ENCODE measurements at places on chromosomes 4 and X.

- no peak for DNase-seq
Measured at GRCh38 chr4:44100456-44100855, 348.2 kb downstream of the KCTD8 start.

DNA sequence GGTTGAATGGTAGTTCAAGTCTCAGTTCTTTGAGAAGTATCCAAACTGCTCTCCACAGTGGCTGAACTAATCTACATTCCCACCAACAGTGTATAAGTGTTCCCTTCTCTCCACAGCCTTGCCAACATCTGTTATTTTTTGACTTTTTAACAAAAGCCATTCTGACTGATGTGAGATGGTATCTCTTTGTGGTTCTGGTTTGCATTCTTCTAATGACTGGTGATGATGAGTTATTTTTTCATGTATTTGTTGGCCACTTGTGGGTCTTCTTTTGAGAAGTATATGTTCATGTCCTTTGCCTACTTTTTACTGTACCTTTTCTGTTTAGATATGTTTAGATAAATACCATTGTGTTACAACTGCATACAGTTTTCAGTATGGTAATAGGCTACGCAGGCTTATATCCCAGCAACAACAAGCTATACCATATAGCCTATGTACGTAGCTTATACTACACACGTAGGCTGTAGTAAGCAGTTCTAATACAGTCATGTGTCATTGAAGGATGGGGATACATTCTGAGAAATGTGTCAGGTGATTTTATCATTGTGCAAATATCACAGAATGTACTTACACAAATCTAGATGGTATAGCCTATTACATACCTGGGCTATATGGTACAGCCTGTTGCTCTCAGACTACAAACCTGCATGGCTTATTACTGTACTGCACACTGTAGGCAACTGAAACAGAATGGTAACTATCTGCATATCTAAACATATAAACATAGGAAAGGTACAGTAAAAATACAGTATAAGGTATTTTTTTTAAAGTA lies 28.1 kb downstream of the KLHL8 start:
- no peak for DNase-seq

- no peak for DNase-seq
Measured at GRCh38 chr4:177726111-177726510, 283.9 kb upstream of the AGA start.

DNA sequence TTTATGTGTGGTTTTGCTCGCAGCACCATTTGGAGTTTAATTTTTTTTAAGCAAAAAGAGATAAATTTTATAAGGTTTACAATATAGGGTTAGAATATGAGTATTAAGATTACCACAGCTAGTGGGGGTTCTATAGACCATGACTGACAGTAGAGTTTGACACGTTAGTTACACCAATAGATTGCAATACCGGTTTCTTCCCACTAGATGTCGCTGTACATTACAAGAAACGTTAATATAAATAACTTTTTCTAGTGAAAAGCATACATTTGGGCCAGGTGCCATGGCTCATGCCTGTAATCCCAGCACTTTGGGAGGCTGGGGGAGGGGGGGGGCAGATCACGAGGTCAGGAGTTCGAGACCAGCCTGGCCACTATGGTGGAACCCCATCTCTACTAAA lies 433.6 kb downstream of the MAGEB5 start:
- DNase-seq = no peak

- DNase-seq = no peak
Measured at GRCh38 chrX:40467454-40467853, 113.3 kb upstream of the ATP6AP2 start.

DNA sequence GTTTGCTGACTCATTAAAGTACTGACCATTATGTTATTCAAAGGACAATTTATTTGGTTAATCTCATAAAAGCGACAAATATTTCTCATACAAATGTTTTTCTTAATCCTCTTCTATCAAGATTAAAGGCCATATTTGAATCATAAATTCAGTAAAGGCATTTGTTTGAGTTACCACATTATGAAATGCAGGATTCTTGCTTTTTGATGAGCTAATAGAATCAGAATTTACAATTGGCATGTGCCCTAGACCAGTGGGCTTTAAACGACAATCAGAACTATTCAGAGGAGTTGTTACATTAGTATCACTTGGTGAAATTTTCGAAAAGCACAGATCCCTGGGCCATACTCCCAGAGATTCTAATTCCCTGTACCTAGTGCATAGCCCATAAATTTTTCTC lies 55.3 kb downstream of the KLHL4 start:
- DNase-seq = no peak

GRCh38 chr4:185139736-185140135 lies 3.3 kb upstream of the SLC25A4 start:
- no peak for DNase-seq

DNA sequence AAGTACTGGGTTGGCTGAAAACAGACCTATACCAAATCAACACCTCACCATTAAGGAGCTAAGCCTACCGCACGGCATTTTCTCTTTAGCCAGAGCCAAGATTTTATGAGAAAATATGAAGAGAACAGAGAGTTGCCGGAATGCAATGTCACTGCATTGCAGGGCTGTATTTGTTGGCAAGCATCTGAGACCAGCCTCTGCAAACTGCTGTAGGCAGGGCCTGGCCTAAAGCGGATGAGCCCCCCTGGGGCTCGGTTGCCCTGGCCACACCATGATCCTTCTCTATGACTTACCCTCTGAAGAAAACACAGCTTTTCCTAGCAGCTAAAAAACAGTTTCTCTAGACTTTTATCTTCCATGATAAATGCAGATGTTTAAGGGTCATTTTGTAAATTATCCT lies 120.5 kb upstream of the SORBS2 start:
- DNase-seq = no peak

GRCh38 chr4:54393243-54393642 lies 164.2 kb downstream of the PDGFRA start:
- no peak for DNase-seq

DNA sequence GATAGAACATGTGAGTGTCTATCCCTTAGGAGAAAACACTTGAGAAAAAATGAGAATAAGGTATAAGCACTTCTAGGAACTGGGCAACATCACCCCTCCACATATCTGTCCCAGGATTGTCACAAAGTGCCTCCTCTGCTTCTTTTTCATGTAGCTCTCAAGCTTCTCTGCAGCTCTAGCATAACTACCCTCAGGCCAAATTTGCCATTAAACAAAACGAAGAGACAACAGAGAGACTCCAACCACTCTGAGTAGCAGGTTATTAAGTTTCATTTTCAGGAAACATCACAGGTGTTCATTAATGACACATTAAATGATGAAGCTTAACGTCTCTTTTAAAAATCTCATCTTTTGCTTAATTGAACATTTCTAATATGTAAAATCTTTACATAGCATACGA lies 580.0 kb downstream of the GALNTL6 start:
- DNase-seq = no peak

GRCh38 chr4:2259036-2259540 lies 2.8 kb downstream of the MXD4 start:
- no peak for DNase-seq

GRCh38 chr4:18366892-18367291 lies 345.3 kb upstream of the LCORL start:
- DNase-seq = no peak

DNA sequence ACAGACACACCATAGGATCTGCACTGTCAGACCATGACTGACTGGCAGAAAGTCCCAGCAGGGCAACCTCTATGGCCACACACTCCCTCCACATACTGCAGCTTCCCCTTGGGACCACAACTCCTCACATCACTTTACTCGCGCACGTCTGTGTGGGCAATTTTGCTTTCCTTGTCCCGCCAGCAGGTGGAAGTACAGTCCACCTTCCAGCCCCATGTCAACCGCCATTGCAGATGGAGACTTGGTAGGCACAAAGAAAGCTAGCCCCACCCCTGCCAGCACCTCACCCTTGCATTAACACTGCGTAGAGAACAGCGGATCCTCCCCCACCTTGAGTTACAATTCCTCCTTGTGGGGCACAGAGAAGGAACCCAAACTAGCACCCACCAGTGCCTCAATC lies 74.4 kb upstream of the NAP1L2 start:
- DNase-seq = no peak

DNA sequence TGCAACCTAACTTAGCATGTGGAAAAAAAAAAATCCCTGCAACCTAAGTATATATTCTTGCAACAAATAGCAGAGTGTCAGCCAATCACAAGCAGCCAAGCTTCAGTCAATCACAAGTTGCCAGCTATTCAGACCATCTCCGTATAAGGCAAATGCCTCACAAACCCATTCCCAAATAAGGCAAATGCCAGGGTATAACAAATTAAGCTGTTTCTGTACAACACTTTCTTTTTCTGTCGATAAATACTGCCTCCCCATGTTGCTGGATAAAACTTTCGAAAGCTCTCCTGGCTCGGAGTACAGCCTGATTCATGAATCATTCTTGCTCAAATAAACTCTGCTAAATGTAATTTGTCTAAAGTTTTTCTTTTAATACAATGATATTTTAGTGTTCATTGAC lies 460.7 kb upstream of the SMIM31 start:
- DNase-seq = no peak

- no peak for DNase-seq
Measured at GRCh38 chr4:180542445-180543100, 1700.6 kb upstream of the TENM3 start.

GRCh38 chr4:54683616-54684346 lies 26.0 kb downstream of the KIT start:
- peak; percentile 29 for DNase-seq

DNA sequence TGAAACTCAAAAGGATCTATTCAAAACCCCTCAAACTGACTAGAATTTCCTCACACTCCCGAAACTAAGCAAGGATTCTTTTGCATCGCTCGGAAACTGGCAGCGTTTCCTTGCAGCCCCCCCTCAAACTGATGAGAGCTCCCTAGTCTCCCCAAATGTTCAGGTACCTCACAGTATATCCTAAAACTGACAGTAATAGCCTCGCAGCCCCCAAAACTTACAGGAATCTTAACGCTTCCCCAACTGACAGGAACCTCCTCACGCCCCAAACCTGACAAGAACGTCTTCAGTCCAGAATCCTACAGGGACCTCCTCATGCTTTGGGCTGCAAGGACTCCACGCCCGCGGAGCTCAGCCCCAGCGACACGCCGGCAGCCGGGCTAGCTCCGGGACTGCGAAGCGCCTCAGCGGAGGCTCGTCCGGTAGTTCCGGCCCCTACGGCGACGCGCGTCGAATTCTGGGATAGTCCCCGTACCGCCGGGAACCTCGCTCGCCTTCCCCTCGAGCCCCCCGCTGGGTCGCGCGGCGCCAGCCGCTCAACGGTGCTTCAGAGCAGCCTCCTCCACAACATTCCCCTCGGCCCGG lies 640 bp downstream of the PHF8 start:
- DNase-seq = no peak

DNA sequence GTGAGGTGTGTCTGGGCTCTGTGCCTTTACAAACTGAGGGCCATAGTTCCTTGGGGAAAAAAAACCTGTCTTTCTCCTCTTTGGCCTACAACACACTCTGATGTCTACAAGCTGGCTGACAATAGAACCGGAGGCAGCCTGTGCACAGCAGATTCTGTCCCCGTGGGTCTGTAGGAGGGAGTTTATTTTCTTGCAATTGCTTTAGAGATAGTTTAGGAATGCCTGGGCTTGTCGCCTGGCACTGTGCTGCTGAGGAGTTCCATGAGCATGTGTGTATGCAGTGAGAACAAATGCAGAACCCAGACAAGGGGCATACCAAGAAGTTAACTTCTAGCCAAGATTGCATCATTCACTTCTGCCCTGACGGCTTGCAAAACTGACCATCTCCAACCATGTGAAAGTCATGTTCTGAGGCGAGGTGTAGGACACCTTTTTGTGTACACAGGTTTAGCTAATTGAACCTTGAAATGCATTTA lies 54.1 kb downstream of the CCNI start:
- DNase-seq = no peak

DNA sequence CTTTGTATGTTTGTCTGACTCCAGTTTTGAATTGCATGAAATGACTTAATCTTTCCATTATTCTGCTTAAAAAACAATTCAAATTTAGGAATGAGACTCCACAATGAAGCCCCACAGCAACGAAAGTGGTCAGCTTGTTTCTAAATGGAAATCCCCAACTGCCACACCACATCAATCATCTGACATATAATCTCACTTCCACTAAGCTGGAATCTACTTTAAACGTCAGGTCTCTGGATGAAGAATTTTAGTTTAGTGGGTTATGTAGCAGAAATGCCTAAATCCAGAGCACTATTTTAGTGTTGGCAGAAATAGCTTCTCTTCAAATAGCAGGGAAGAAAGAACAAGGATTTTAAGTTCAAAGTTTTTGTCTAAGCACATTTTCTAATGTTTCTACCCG lies 1.7 kb upstream of the BMP2K start:
- no peak for DNase-seq

GRCh38 chrX:102846544-102847236 lies 90.4 kb upstream of the RAB40AL start:
- no peak for DNase-seq

GRCh38 chr4:147643616-147644015 lies 26.4 kb downstream of the TMEM184C start:
- DNase-seq = no peak

DNA sequence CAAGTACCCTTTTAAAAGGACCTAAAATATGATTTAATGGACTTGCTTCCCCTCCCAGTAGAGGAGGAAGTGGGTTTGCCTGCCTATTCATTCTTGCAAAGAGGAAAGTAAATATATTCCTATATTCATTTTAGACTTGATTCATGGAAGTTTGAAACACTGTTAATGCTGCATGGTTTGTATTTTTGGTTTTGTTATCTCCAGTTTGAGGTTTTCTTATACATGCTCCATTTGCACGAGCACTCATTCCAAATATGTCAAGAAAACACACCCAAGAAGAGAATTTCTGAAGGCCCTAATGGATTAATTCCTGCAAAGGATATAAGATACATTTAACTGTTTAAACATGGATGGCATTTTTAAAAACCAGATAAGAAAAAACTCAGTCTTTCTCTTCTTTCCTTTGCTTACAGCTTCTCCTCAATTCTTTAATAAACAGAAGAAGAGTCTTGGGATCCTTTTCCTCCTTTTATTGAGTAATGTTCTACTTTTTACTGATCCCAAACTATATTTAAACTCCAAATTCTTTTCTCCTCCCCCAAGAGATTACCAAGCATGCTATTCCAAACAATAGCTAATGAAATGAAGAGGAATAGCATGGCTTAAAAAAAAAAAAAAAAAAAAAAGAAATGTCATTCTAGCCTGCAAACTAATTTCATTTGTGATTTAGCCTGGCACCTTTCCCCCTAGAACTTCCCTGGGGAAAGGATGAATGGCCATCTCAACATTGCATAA lies 54.6 kb upstream of the LDB2 start:
- no peak for DNase-seq

DNA sequence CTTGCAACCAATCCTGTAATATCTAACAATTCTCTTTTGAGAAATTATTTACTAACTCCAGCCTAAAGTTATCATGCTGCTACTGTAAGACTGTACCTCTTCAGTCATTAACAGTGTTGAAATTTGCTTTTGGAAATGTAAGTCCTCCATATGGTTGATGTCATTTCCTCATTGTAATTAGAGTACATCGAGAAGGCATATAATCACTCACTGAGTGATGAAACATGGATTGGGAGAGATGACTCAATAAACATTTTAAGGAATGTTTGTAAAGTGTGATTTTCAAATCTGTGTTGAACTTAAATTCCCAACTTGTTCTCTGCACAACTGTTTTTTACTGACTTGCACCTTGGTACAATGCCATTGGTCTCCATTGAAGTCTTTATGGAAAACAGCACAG lies 61.2 kb downstream of the HMGB2 start:
- no peak for DNase-seq

All from activated T-cell treated with anti-CD3 and anti-CD28 coated beads for 24 hours (primary cell).